Occipital lobe (tissue), 3 donors: ENCODE measurements at places on chromosomes 7 and 10.

DNA sequence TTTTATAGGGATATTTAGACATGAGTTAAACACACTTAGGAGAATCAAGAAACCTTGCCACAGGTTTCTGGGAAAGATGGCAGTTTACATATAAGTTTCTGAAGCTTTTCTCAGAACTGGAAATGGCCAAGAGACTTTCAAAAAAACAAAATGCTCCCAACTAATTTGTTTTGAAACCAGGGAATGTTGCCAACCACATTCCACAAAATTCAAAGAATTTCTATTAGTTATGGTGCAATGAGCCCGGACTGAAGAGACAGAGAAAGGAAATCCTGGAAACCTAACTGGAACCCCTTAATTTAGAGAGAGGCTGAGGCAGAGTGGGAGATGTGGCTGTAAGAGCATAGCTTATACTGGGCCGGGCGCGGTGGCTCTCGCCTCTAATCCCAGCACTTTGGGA, 128.5 kb downstream of the PTEN start:
- DNase-seq = no peak

GRCh38 chr7:6482307-6482706, 34.6 kb upstream of the DAGLB start:
- DNase-seq = no peak

GRCh38 chr7:128162666-128163065, 78.4 kb upstream of the LEP start:
- no peak for DNase-seq

DNA sequence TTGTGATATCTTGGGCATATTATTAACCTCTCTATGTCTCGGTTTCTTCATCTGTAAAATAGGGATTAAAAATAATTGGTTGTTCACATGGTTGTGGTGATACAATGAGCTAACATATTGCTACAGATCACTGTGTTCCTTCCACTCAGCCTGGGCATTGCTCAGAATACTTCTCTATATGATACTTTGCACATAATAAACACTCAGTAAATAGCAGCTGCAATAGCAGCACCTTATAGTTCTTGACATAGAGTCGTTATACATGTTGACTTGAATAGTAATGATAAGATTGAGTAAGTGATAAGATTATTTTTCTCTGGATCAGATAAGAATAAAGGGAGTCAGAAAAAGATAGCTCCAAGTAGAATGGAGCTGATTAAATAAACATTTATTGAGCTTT, 42.3 kb downstream of the PTTG1IP2 start:
- no peak for DNase-seq

DNA sequence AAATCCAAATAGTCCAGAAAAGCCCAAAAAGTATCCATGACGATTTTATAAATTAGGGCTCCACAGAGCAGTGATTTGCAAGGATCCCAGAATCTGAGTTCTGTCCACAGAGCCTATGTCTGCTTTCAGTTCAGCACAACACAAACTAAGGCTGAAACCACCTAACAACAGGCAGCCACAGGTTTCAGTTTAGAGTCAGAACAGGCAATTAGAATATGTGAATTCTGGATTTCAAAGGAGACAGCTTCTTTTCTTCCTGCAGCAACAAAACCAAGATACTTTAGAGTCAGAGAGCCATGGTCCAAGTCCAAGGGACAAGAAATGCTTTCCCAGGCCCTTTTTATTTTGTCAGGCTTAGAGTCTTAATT, 23.6 kb downstream of the IFIT3 start:
- no peak for DNase-seq

DNA sequence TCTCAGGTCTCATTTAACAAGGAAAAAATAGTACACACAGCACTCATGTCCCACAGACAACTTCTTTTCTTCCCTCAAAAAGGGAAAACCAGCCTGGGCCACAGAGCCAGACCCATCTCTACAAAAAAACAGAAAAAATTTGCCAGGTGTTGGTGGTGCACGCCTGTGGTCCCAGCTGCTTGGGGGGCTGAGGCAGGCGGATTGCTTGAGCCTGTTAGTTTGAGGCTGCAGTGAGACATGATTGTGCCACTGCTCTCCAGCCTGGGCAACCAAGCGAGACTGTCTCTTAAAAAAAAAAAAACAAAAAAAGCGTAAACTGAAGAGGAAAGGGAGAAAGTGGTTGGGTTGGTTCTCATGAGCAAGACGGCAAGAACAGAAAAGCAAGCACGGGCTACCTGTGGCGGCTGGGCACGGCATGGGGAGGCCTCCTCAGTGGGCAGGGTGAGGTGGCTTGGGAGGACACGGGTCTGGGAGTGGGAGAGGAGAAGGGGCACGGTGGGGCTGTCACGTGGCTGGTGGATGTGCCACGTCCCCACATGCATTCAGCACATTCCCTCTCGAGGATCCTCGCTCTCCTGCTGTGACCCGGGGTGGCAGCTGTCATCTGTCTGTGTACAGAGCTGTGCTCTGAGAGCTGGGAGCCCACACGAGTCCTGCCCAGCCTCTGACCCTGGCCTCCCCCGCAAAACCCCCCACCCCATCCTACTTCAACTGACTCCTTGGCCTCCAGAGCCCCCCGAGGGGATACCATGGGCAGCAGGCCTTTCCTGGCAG, 219.7 kb downstream of the MLLT10 start:
- DNase-seq = no peak

- DNase-seq = no peak
Observed at GRCh38 chr10:88401671-88402347, 181.3 kb downstream of the RNLS start.
